ENCODE measurements at places on chromosomes 7 and 10.

DNA sequence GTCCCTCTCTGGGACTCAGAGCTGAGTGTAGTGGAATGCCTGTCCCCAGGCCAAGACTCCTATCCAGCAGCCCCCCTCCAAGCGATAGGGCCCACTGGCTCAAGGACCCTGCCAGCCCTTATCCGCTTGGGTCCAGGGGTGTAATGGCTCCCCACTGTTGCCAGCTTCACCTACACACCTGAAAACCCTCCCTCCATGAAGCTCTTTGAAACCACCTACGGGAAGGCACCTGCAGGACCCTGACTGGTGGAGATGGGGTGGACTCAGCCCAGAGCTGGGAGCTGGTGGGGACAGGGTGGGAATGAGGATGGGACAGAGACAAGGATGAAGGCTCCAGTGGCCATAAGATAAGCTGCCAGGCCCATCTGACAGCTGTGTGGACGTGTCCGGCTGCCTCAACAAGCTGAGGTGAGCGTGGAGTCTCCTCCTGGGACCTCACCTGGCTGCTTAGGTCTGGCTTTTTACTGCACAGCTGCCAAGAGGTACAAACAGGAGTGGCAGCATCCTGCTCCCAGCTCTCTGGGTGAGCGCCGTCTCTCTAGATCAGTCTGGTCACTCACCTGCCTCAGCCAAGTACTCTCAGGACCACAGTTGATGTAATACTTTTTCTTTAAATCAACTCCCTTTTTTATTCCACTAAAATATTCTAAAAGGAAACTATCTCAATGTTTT lies 41.9 kb downstream of the DRGX start:
- DNase-seq, result no peak

- no peak for DNase-seq
Measured at GRCh38 chr10:42850931-42851330, 68.3 kb downstream of the BMS1 start.

DNA sequence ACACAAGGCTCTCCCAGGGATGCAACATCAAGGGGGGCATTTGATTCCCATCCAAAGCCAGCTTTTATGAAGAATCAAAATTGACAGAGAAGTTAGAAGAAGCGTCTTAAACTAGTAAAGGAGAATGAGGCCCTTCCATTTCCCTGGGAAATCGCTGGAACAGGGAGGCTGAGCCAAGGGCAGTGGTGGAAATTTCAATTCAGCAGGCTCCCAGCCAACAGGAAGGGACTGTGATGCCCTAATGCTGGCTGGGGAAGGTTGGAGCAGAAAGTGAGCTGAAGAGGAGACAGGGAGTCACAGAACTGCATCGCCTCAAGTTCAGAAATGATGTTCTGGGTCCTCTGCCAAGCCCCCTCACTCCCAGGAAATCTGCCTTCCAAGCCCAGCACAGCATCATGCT lies 517.3 kb downstream of the GRID1 start:
- DNase-seq, result no peak

DNA sequence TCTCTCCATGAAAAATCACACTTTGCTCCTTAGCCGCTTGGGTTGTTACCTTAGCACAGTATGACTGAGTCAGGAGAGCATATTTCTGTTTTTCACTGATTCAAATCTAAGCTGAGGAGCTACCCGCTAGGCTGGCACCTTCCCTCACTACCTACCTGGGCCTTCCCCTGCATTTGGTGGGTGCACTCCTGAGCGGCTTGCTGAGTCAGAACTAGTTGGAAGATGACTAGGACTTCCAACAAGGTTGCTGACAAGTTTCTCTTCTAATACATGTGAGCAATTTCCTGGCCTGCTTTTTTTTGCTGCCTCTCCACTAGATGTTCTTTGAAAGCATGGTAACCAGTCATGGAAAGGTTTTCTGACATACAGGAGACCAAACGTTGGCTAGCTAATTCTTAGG lies 43.8 kb upstream of the SEC61G start:
- DNase-seq, result no peak

- no peak for DNase-seq
Measured at GRCh38 chr7:134276951-134277350, 39.8 kb downstream of the SLC35B4 start.

DNA sequence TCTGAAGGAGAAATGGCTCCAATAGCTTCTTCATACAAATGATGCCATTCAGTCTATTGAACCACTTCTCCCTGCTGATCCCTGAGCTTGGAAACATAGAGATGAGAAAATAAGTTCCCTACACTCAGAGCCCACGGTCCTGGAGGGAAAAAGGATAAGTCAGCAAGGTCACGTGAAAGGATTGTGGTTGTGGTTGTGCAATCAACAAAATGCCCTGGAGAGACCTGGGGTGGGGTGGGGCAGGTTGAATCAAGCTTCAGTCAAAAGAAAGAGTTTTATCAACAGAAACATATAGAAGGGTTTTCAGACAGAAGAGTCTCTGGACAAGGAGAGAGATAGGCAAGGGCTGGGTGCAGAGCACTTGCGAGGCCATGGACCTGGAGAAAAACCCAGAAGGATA lies 30.1 kb downstream of the C10orf90 start:
- DNase-seq, result peak; percentile 12

DNA sequence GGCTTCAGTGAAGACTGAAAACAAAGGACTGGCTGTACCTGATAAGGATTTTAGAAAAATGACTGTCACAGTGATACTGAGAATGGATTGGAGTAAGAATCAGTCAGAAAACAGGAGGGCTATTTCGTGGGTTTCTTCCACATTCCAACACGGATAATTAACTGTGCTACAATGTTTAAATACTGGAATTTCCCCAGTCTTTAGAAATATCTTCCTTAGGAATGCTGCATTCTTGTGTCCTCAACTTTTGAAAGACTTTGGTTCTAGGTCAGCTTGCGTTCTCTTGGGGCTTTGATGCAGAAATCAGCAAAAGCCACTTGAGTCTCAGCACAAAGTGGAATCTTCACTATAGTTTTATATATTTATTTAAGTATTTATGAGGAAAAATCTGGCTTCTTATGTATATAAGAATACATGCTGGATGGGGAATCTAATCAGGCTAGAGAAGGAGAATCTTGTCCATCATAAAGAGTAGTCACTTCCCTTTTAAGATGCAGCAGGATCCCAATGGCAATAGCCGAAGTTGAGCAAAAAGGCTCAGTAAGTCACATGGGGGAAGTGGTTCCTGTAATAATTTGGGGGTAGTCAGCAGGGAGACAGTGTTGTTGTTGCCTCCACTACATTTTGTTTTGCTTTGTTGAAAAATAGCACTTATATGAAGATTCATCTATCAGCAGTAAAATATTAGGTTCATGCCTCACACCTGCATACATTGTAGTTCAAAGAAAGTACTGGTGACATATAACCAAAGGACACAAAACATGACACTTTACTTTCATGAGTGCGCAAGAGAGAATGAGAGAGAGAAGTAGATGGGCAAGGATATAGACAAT lies 86.0 kb downstream of the CH25H start:
- DNase-seq, result no peak

- no peak for DNase-seq
Measured at GRCh38 chr10:10418387-10418786, 599.3 kb upstream of the CELF2 start.

- DNase-seq, result no peak
Measured at GRCh38 chr7:135224027-135224426, 9.6 kb upstream of the STRA8 start.

Data from left forelimb (tissue), 1 donor.